NCI-H1436 treated with DMSO at 0.1 percent for 48 hours (cell line): ENCODE measurements at places on chromosomes 5 and 9.
A peak's percentile ranks its signal among the peaks of the same experiment; 100 is the strongest.

GRCh38 chr9:121582641-121583040 lies 68.8 kb upstream of the DAB2IP start:
- no peak for DNase-seq

GRCh38 chr5:142654578-142655058 lies 31.3 kb downstream of the FGF1 start:
- no peak for DNase-seq

GRCh38 chr9:120950421-120951388 lies 24.1 kb upstream of the TRAF1 start:
- DNase-seq: no peak

GRCh38 chr9:18393340-18394130 lies 80.4 kb upstream of the ADAMTSL1 start:
- peak; percentile 98 for DNase-seq

DNA sequence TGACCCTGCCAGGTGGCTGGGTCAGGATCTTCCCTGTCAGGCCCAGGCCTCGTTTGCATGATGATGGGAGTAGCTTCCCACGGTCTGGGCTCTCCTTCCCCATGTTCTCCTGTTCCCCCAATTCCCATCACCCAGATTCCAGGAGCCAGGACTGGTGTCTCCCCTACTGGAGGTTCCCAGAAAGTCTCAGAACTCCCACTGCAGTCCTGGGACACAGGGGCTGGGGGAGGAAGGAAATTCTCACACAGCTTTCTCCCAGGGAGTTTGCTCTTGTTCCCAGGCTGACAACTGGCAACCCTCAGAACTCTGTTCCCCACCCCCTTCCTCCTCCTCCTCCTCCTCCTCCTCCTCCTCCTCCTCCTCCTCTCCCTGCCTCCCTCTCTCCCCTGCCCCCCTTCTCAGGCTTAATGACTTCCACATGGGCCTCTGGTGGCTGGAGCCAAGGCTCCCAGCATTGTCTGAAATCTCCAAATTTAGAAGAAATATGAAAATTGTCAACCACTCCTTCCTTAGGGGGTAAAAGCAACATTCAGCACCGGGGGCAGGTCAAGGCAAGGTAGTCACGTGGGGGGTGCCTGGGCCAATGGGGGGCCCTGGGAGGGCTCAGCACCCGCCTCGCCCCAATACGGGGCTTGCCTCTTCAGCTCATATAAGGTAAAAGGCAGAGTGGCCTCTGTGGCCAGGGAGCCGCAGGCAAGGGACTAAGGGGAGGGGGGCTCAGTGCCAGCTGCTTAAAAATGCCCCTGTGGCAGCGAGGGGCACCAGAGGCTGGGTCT lies 27.3 kb upstream of the IL17B start:
- DNase-seq: no peak

DNA sequence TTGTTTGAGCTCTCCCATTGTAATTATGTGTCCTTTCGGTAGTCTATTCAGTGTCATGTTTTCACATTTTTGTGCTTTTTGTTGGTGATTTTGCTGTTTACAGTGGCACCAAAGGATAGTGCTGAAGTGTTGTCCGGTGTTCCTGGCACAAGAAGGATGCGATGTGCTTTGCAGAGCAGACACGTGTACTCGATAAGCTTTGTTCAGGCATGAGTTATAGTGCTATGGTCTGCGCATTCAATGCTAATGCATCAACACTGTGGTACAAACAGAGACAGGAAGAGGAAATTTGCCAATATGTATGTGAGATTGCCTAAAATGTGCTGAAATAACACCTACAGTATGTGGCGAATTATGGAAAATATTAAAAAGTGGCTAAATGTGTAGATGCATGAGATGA lies 913.4 kb upstream of the ACO1 start:
- DNase-seq: no peak

GRCh38 chr5:138649316-138649720 lies 74.1 kb upstream of the HSPA9 start:
- DNase-seq: no peak

- no peak for DNase-seq
These were observed 37.3 kb upstream of the FYB1 start for GRCh38 chr5:39256477-39257235.

GRCh38 chr9:98575379-98576346 lies 133.1 kb downstream of the GABBR2 start:
- no peak for DNase-seq

- peak; percentile 79 for DNase-seq
These were observed 79.3 kb downstream of the SLC28A3 start for GRCh38 chr9:84261070-84261746.

- no peak for DNase-seq
These were observed 132.9 kb downstream of the TRPM3 start for GRCh38 chr9:70988551-70988950.

DNA sequence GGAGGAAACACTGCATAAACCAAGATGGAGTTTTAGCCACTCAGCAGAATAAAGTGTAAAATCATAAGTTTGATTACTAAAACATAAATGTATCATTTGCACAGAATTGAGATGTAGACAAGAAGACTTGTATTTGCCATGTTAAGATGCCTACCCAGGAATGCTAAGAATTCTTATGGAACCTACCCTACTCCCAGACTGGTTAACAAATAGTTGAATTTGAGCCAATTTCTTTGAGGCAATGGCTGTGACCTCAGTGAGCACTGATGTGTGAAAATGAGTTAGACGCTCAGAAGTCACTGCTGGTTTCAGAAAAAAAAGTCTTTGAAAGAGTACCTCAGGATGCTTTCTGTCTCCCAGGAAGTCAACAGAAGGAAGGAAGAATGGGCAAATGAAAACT lies 95.6 kb downstream of the ESM1 start:
- DNase-seq: no peak

DNA sequence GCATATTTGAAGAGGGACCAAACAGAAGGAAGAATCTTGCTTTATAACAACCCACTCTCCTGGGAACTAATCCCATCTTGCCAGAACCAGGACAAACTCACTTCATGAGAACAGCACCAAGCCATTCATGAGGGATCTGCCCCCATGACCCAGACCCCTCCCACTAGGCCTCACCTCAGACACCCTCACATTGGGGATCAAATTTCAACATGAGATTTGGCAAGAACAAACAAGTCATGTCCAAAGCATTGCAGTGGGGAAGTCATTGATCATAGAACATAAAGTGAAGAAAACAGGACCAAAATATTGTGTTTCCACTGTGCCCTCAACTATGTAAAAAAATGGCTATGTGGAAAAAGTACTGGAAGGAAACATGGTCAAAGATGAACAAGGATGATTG lies 43.9 kb downstream of the MAP1B start:
- DNase-seq: no peak

DNA sequence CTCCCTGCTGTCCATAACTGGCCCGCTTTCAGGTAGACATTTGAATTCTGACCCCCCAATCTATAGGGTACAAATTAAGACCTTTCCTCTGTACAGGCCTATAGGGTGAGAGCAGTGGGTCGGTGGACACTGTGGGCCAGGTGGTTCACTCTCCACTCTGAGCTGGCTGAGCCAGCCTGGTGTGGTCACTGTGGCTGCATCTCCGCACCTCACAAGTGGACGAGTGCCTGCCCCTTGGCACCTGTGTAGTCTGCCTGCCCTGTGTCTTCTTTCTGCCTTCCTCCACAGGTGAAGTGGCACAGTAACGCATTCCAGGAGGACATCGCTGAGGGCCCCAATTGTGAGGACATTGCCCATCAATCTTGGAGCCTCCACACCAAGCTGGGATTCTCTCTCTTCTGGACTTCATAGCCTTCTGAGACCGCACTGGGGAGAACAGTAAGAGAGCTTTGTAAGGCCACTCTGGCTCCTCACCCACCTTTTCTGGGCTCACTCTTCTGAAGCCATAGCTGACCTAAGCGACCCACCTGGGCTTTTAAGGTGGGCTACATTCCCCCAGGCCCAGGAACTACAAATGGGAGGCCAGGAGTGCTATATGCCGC lies 33.5 kb upstream of the JADE2 start:
- DNase-seq: no peak

- DNase-seq: no peak
These were observed 60.3 kb upstream of the DAB2 start for GRCh38 chr5:39485079-39485478.

DNA sequence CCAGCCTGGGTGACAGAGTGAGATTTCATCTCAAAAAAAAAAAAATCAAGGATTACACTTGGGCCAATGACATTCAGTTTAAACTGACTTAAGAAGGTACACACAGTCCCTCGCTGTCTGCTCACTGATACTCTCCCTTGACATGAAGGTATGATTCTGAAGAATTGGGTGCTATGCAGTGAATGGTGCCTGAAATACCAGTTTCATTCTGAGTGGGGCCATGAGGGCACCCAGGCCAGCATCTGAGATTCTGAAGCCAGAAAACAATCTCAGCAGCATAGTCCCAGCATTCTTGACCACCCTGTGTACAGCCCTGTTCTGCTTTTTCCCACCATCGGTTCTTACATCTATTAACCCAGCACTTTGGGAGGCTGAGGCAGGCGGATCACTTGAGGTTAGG lies 7.8 kb upstream of the ZNF354B start:
- no peak for DNase-seq

DNA sequence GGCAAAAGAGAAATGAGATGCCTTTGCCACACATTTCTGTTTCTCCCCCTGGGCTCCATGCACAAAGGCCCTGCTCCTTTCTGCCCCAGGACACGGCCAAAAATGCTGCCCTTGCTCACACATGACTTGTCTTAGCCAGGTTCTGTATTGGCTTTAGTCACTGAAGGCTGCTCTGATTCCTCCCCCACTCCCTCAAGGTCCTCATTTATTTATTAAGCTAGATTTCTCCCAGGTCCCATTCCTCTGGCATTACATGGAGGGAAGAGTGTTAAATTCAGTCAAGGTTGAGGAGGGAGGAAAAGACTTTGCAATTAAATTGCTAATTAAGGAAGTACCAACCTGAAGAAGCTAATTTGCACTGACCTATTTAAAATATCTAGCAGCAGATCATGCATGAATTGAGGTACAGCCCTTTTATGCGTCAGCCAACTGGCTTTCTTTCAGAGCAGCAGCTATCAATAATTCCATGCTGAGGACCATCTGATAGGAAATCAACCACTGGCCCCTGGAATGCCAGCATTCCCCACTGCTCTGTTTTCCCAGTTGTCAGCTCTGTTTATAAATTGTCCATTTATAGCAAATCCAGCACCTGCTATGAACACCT lies 81.2 kb upstream of the MAP3K1 start:
- no peak for DNase-seq

DNA sequence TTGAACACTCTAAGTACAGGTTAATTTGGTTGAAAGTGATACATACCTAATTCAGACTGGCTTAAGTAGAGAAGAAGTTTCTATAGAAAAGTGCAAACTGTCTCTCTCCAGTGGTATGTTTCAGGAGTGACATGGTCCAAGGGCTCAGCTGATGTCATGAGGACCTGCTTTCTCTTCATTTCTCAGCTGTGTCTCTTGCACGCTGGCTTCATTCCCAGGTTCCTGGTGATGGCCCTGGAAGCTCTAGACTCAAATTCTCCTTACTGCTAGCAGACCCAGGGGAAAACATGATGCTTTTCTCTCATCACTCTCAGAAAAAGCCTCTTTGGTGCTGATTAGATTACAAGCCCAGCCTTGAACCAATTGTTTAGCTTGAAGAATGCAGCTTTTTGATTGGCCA lies 211.9 kb upstream of the CLINT1 start:
- no peak for DNase-seq

- DNase-seq: no peak
These were observed 189.9 kb upstream of the VCAN start for GRCh38 chr5:83281658-83282057.

GRCh38 chr9:135536216-135536615 lies 9.7 kb upstream of the OBP2A start:
- no peak for DNase-seq

- no peak for DNase-seq
These were observed 138.7 kb upstream of the PITX1 start for GRCh38 chr5:135172718-135173117.

GRCh38 chr5:142400415-142400814 lies 75.6 kb upstream of the SPRY4 start:
- DNase-seq: no peak

GRCh38 chr9:128222880-128223670 lies 19.9 kb downstream of the DNM1 start:
- no peak for DNase-seq

GRCh38 chr9:14909181-14909580 lies 1.0 kb downstream of the FREM1 start:
- DNase-seq: no peak

DNA sequence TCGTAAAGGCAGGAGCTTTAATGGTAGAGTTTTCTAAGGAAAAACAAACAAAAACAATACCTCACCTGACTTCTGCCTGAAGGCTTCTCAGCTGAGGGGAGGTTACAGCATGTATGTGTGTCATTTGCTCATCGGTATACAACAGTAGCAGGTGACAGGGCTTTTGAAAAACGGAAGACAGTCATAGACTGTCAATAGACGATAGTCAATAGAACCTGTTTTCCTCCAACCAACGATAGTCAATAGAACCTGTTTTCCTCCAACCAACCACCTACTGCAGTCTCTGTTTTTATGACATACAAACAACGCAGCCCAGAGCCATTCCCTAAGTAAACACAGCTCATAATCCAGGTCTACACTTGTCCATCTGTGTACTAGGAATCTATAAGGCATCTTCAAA lies 74.6 kb downstream of the RETREG1 start:
- DNase-seq: no peak

- no peak for DNase-seq
These were observed 9.3 kb downstream of the IRX4 start for GRCh38 chr5:1873243-1873959.

GRCh38 chr5:75055727-75056144 lies 3.4 kb upstream of the GCNT4 start:
- DNase-seq: no peak

DNA sequence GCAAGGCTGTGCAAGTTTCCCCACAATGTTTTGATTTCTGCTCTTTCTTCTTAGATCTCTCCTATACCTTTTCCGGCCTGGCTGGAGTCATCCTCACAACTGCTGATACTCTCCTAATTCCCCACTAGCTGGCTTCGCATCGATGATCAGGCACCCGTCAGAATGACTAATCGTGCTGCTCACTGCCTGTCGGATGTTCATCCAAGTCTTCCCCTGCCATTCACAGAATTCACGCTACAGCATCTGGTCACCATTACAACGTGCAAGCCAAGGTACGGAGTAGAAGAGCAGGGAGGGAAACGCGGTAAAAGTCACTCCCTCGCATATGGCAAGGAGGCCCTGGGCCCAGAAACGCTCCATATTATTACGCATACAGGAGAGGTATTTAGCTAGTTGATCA lies 35.1 kb downstream of the CDH10 start:
- no peak for DNase-seq

GRCh38 chr9:36322462-36322861 lies 64.2 kb upstream of the GNE start:
- no peak for DNase-seq

GRCh38 chr9:20144197-20144596 lies 355.4 kb upstream of the SLC24A2 start:
- no peak for DNase-seq

DNA sequence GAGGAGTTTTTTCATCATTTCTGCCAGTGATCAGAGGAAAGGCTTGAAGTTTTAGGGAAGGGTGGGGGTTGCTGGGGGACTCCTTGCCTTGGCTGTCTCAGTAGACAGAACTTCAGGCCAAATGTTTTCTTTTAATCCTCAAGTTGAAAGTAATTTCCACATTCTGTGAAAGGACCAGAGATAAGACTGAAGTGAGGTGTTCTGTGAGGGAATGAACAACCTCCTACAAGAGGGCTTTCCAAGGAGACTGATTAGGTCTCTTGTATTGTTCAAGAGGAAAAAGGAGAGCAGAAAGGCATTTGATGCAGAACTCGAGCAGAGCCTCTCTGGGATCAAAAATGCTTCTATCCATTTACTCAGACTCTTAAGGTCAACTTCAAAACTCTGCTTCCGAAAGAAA lies 282.1 kb upstream of the ATP10B start:
- no peak for DNase-seq
